ENCODE measurements at places on chromosomes 1 and 21. TPM values are rescaled to one million over a fixed set of nuclear protein-coding genes. Genes with fewer than 3 reads are reported as not detected.

The KCNA2 gene
- not detected for total RNA-seq

The OR2L3 gene
- not detected for total RNA-seq

The AGT gene
- 1.2 TPM for total RNA-seq

The NR0B2 gene
- total RNA-seq, result not detected

The PDC gene
- total RNA-seq, result not detected

The KANK4 gene
- total RNA-seq, result not detected

The ATP1A4 gene
- not detected for total RNA-seq

The SHISAL2A gene
- total RNA-seq, result not detected

- DNase-seq, result no peak
Measured at GRCh38 chr1:190849346-190849745, 371.7 kb upstream of the BRINP3 start.

DNA sequence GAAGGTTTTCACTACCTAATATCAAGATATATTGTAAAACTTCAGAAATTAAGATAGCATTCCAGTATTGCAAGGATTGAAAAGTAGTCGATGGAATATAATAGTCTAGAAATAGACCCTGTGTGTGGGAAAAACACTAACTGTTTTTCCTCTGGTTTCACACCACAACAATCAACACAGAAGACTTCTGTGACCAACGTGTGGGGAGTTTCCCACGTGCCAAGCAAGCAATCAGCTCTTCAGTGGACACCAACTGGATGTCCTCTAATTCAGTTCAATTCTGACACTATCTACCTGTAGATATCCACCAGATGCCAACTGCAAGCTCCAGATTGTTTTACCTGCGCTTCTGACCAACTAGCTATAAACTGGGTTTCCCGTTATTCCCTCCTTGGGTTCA is 12.1 kb downstream of the CD244 start:
- no peak for DNase-seq

DNA sequence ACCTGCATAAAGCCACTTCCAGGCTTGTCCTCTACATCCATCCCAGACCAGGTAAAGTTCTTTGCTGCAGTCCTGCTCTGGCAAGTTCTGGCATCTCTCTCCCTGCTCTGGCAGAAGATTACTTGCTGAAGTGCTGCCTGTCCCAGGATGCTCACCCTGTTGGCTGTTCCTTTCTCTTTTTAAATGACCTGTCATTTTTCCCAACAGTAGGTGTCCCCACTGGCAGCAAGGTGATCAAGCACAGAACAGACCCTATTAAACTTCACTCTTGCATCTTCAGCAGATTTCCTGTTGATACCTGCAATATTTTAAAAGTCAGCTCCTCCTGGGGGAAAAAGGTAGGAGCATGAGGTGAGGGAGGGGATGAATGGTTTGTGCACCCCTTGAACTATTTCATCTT is 332.6 kb downstream of the PBX1 start:
- no peak for DNase-seq

DNA sequence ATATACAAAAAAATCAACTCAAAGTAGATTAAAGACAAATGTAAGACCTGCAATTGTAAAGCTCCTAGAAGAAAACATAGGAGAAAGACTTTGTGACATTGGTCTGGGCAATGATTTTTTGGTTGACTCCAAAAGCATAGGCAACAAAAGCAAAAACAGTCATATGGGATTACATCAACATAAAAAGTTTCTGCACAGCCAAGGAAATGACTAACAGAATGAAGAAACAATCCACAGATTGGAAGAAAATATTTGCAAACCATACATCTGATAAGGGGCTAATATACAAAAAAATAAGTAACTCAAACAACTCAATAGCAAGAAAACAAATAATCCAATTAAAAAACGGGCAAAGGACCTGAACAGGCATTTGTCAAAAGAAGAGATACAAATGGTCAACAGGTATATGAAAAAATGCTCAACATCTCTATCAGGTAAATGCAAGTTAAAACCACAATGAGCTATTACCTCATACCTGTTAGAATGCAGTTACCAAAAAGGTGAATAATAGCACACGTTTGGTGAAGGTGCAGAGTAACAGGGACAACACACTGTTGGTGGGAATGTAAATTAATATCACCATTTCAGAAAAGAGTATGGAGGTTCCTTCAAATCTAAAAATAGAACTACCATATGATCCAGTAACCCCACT is 173.7 kb upstream of the COA6 start:
- DNase-seq, result no peak

- DNase-seq, result no peak
Measured at GRCh38 chr1:81513796-81514354, 286.9 kb upstream of the ADGRL2 start.

DNA sequence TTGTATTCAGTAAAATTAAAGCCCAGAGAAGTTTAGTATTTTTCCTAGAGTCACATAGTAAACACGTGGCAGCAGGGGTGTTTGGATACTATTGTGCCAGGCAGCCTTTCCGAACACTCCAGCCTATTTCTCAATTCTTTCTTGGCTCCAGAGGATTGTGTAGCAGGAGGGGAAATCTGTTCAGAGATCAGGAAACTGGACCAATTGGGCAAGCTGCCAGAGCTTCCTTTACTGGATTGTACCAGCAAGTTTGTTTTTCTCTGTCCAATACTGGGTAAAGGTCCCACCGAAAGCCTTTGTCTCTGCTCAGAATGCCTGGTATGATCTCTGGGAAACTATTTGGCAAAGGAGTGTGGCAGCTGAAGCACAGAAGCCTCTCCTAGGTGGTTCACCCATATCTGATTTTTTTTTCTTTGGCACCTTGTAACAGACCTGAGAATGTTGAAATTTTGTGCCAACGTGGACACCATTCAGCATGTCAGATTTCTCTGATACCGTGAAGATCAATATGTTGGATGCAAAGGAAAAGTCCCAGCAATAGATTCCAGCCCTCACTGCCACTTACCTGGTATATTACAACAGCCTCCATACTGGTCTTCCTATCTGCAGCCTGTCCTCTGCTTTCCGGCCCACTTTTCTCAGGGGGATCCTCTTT is 126.2 kb downstream of the FGGY start:
- peak; percentile 85 for DNase-seq

- no peak for DNase-seq
Measured at GRCh38 chr1:100516857-100517256, 21.1 kb upstream of the GPR88 start.

GRCh38 chr1:161158316-161159010 is 837 bp upstream of the USP21 start:
- DNase-seq, result no peak

- no peak for DNase-seq
Measured at GRCh38 chr1:205061227-205061626, 18.2 kb downstream of the CNTN2 start.

DNA sequence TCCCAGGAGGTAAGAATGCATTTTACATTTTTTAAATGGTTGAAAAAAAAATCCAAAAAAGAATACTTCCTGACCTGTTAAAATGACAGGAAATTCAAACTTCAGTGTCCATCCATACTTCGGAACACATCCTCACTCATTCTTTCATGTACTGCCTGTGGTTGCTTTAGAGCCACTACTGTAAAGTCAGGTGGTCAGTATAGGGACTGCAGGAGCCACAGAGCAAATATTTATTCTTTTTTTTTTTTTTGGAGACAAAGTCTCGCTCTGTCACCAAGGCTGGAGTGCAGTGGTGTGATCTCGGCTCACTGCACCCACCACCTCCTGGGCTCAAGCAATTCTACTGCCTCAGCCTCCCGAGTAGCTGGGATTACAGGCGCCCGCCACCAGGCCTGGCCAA is 124.7 kb downstream of the CLIC6 start:
- no peak for DNase-seq

DNA sequence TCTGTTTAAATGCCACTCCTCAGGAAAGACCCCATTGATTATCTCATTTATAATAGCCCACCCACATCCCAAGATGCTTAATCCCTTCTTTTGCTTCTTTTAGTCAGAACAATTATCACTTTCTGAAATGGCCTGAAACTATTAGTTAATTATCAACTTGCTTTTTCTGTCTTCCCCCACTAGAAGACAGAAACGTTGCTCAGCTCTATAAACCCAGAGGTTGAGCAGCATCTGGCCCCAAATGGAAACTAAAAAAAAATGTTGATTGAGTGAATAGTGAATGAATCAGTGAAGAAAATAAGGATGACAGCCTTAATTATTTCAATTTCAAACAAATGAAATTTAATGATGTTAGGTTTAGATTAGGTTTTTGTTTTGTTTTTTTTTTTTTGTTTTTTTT is 38.2 kb upstream of the PIGC start:
- DNase-seq, result peak; percentile 40

- DNase-seq, result no peak
Measured at GRCh38 chr1:187516874-187517273, 688.1 kb downstream of the PLA2G4A start.

DNA sequence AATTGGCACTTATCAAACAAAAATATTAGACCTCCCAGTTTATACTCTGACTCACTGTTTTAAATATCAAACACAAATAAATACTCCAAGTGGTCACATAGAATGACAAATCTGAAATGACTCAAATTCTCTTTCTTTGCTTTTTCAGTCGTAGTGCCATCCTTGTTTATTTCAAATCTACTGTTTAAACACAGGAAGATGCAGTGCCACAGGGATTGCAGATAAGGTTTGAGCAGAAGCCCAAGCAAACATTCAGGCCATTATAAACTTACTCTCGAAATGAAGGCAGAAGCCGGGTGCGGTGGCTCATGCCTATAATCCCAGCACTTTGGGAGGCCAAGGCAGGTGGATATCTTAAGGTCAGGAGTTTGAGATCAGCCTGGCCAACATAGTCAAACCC is 255.4 kb upstream of the PLXNA2 start:
- no peak for DNase-seq

DNA sequence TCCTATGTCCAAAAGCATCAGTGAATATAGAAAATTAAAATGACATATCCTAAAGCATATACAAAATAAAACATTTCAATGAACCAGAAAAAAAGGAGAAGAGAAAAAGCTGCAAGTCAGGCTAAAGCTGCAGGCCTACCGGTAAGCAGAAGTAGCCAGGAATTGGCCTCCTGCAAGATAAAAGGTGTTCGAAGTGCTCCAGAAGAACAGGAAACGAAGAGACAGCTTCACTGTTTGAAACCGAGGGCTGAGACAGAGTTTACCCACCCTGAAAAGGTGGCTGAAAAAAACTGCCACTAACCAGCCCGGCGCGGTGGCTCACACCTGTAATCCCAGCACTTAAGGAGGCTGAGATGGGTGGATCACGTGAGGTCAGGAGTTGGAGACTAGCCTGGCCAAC is 37.4 kb downstream of the NSL1 start:
- DNase-seq, result no peak

- DNase-seq, result no peak
Measured at GRCh38 chr1:219999821-220000220, 46.5 kb downstream of the EPRS1 start.

GRCh38 chr1:204997591-204998355 is 45.2 kb upstream of the CNTN2 start:
- DNase-seq, result no peak

- DNase-seq, result no peak
Measured at GRCh38 chr21:34129901-34130715, 56.7 kb downstream of the MRPS6 start.

GRCh38 chr1:184276416-184276815 is 110.4 kb upstream of the C1orf21 start:
- peak; percentile 36 for DNase-seq

- DNase-seq, result no peak
Measured at GRCh38 chr21:20030390-20030789, 967.8 kb upstream of the NCAM2 start.

- DNase-seq, result peak; percentile 73
Measured at GRCh38 chr1:12231276-12231595, 1.4 kb downstream of the VPS13D start.

GRCh38 chr1:54342742-54343687 is 63.2 kb downstream of the SSBP3 start:
- DNase-seq, result no peak

DNA sequence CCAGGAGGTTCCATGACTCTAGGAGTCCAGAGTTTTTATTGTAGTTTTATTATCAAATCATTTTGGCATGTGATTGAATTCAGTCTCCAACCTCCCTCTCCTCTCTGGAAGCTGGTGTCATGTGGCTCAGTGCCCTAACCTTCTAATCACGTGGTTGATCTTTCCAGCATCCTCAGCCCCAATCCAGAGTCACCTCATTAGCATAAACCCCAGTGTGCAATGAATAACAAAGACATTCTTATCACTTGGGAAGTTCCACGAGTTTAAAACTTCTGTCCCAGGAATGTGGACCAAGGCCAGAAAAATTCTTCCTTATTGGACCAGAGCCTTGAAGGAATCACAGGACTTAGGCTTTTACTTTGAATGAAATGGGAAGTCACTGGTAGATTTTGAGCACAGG is 52.2 kb downstream of the KIRREL1 start:
- DNase-seq, result peak; percentile 81

GRCh38 chr1:206895325-206895724 is 1.9 kb upstream of the IL24 start:
- no peak for DNase-seq

DNA sequence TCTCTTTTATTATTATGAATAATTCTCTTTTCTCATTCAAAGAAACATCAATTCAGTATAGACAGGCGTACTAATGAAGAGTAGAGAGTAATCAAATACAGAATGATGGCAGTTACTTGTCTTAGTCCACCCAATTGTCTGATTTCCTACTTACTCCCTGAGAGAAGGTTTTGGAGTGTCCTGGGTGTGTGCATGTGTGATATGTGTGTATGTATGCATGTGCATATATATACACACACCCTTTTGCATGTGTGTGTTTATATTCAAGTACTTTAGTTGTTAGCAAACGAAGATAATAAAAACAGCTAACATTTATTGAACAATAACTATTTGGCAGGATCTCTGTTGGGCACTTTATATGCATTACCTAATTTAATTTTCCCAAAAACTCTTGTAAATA is 63.2 kb upstream of the CCDC190 start:
- no peak for DNase-seq

- peak; percentile 99 for DNase-seq
Measured at GRCh38 chr1:173190101-173190936, 16.8 kb downstream of the TNFSF4 start.

DNA sequence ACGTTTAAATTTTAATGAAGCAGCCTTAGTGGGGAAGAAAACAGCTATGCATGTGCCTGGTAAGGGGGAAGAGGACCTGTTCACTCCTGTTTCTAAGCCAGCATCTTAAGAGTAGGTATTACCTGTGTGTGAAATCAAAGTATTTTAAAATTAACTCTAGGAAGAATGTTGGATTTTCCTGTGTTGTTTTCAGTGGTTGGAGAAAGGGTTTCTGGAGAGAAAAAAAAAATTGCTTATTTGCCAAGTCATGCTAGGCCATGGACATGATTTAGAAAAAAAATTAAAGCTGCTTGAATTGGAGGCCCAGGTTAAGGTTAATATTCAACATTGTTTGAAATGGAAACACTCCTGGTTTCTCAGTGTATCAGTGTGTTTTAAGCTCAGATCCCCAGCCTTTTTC is 42.9 kb upstream of the DNAJC6 start:
- DNase-seq, result peak; percentile 27

DNA sequence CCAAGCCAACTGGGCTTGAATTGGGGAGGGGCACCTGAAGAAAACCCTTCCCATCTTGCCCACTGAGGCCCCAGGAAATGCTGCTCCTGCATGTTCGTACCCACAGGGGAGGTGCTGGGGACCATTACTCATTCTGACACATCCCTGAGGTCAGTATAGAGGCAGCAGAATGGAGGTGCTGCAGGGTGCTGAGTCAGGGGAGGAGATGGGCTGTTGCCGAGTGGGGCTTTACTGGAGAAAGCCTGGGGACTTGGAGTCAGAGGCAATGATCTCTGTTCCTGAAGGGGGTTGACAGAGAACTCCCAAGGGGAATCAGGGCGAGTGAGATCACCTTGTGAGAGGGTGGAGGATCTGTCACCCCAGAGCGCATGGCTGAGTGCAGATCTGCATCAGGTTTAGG is 40.2 kb upstream of the KCNA10 start:
- no peak for DNase-seq
